ENCODE measurements at places on chromosomes 16 and 17.

DNA sequence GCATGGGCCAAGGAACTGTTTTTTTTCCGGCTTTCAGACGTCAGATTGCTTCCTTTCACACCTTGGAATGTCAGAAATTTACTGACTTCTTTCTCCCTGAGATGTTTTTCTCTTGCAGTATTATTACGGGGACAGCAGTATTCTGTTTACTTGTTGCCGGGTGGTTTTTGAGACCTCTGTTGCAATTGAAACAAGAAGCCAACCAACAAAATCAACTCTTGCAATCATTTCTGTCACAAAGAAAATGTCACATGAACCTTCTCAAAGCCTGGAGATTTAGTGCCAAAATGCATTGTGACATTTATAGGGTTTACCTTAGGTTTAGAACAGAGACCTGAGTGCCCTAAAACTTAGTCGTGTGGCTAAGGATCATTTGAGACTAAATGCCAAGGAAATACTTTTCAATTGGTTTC lies 174.3 kb downstream of the MAP2K6 start:
- DNase-seq, result no peak

DNA sequence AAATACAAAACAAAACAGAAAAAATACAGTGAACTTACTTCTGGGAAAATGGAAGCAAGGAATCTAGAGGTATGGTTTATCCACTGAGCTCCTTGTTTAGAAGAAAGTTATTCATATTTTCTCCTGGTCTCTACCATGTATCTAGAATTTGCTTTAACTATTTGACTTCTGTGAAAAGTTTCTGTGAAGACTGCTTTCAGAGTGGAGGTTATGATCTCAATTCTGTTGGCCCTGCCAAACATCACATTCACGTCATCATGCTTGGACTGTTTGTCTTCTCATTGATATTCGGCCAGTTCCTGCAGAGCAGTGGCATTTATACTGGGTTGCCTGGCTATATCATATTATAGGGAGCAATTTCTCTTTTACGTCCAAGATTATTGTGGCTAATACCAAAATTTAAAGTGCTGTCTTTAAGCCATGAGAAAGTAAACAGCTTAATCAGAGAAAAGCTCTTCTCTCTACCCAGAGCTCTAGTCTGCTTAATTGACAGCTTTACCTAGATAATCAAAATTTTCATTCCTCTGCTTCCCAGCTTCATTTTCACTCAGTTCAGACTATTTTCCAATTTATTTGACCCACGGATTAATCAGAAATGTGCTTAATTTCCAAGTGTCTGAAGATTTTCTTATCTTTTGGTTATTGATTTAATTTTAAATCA lies at the start of gene ABCA8:
ABCA8 (minus strand) TSS at position 212 of the 661 bp plus-strand sequence. CDS start 13,358 bp downstream, outside the sequence.
- DNase-seq, result no peak

DNA sequence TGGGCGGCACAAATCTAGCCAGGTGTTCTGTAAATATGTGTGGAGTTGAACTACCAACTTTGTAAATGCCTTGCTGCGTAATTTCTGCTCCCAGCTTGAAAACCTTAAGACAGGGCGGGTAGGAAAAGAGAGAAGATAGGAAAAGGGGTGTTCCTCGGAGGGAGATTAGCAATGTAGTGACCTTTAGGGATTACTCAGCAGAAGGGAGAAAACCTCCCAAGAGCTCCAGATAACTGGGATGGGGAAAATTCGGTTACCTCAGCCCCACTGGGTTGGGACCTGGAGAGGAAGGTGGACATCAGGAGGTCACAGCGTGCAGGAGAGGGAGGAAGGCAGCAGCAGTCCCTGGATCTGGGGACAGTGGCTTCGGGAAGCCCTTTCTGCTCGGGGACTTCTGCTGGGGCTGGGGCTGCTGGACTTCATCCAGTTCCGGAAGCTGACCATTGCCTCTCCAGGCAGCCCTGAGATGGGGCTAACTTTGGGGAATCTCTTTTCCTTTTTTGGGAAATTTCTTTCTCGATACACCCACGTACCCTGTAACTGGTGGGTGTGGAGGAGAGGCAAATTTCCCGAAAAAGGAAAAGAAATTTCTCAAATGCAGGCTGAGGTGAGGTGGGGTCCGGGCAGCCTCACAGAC lies 39.2 kb downstream of the MPRIP start:
- no peak for DNase-seq

DNA sequence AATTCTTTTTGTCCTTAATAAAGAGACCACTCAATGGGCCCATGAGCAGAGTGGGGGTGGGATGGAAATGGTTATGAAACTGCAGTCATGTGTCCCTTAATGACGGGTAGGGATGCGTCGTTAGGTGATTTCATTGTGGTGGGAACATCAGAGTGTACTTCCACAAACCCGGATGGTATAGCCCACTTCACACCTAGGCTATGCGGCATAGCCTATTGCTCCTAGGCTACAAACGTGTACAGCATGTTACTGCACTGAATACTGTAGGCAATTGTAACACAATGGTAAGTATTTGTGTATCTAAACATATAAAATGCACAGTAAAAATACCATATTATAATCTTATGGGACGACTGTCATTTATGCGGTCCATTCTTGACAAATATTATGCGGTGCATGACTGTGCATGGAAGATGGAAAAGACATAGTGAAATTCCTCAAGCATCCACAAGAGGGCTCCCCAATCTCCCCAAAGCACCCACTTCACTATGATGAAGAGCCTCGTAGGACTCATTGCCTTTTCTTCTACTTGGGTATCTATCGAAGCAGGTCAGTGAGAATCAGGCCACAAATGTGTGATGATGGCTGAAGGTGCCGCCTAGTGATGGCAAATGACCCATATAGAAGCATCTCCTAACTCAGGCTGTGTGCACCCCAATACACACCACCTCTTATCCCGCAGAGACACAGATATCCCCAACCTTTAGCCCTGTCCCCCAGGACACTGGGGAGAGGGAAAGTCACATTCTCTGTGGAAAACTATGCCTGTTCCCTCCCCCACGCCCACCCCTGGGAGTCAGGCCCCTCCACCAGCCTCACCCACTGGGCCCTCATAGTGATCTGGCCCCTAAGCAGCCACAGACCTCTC lies 43.5 kb downstream of the TBX21 start:
- DNase-seq, result peak; percentile 2

- DNase-seq, result no peak
Measured at GRCh38 chr16:72809446-72809845, 238.5 kb downstream of the ZFHX3 start.

DNA sequence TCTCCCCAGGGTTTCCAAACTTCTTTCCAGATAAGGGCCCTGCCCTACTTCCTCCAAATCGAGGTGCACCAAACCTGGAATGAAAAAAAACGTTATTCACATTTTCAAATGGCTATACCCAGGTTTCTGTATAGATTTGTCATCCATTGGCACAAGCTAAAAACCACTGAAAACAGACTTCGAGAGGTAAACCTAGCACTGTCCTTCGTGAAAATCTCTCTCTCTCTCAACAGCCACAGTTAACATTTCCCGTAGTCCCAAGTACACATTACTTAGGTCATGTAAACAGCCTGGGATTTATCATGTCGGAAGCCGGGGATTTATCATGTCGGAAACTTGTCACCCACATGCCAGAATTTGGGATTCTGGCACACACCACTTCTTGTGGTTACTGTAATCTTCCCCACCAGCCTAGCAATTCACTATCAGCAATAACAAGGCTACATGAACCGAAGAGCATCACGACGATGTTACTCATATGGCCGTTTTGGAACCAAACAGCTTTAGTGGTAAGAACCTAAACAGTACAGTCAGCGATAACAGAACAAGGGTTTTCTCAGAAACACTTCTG lies 1.2 kb downstream of the DDX5 start:
- no peak for DNase-seq

- no peak for DNase-seq
Measured at GRCh38 chr16:23668225-23668624, 10.5 kb upstream of the PLK1 start.

GRCh38 chr17:77460514-77461046 lies 319.8 kb downstream of the SEC14L1 start:
- no peak for DNase-seq

All from AG09319 (cell line).